ENCODE measurements at places on chromosomes 7 and 10.

- no peak for DNase-seq
Observed at GRCh38 chr10:81108516-81109199, 571.0 kb downstream of the SH2D4B start.

DNA sequence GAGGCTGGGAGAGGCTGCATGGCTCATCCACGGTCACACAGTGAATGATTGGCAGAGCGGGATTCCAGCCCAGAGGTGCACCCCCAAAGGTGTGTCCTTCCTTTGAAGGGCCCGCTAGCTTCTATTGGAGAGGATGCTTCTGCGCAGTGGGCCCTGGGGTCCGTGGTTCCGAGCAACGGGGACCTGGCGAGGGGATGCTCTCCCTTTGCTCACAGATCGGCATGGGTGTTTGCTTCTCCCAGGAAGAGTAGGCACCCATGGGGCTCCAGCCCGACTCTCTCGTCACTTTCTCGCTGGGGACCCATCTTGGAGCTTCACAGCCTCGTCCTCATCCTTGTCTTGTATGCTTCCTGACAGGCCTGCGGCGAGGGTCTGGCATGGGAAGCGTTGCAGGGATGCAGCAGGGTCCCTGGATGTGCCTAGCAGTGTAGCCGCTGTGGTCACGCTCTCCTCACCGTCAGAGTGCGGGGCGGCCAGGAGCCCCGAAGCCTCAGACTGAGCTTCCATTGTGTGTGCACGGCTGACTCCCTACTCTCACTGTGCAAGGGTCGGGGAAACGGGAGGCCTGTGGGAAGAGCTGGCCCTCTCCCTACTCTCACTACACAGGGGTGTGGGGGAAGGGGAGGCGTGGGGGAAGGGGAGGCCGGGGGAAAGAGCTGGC, 538.5 kb upstream of the FOXK1 start:
- DNase-seq = no peak

- DNase-seq = no peak
Observed at GRCh38 chr7:66886152-66886551, 34.9 kb upstream of the TMEM248 start.

DNA sequence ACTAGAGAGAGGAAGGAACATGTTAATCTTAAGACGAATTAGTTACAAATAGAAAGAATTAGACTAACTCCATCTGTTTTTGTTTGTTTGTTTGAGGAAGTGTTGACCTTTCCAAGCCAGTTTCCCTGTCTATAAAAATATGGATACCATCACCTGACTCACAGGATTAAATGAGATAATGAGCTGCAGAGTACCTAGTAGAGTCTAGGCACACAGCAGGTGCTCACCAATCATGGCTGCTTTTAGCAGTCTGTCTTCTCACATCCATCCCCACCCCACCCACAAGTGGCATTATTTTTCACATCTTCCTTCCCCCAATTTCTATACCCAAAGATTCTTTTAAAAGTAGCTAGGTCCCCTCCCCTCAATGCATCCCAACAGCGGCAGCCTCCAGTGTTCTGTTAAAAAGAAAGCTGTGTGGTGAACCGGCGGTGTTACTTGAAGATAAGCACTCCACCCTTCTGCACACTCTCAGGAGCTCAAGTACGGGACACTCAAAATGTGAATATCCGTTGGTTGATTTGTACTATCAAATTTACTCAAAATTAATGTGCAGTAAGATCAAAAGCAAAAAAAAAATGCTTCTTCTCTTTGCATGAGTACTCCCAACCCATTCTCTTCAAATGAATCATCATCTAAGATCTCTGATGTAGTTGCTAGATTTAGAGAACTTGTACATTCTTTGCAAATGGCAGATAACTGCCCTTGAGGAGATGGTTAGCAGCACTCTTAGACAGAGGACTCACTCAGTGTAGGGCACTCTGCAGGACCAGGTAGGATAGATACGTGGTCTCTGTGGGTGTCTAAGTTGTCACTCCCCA, 145.4 kb upstream of the ASAH2 start:
- DNase-seq = no peak

- no peak for DNase-seq
Observed at GRCh38 chr10:104127411-104127810, 5.4 kb downstream of the SFR1 start.

DNA sequence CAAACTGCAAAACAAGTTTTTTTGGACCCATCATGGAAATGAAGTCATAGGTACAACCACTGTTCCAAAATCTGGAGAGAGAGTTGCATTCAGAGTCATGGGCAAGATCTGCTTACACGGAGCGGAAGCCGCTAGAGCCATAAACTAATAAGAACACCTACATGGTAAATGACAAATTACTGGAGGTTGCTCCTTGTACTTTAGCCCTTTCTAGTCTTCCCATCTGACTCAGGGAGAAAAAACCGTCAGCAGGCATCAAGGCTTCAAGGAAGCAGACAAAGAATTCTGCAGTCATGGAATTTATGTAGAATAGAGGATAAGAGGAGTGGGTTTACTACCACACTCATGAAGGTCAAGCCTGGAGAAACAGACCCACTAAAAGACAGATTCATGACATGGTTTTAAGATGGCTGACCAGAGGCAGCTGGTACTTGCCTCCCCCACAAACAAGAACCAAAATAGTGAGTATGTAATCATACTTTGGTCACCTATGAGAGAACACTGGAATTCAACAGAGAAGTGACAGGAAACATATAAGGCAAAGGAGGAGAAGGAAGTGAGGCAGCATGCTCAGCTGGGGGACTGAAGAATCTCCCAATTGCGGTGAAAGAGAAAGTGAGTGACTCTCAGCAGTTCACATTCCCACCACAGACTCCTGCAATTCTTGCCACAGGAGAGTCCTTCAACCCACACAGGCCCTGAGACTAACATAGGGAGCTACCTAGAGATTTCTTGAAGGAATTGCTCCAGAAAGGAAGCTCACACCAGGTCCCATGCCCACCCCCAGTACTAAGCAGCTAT, 42.4 kb upstream of the ASAH2 start:
- DNase-seq = no peak

DNA sequence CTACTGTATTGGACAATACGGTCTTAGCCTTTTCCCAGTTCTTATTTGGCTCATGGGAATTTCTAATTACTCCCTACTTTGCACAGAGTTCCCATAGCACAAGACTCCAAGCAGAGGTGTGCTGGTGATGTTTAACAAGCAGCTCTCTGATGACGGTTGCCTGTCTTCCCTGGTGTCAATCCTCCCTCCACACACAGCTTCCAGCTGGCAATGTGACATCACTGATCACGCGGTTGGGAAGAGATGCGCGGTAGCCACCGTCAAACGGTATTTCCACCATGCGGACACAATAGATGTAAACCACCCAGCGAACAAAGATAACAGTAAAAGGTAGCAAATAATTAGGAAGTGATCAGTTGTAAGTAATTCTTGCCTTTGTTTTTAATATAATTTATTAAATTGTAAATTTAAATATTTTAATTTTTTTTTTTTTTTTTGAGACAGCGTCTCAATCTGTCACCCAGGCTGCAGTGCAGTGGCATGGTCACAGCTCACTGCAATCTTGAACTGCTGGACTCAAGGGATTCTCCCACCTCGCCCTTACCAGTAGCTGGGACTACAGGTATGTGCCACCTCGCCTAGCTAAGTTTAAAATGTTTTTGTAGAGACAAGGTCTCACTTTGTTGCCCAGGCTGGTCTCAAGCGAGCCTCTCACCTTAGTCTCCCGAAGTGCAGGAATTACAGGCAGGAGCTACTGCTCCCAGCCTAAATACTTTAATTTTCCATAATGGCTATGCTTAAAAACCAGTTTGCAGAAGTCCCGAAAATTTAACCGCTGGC, 36.3 kb upstream of the IL15RA start:
- no peak for DNase-seq

DNA sequence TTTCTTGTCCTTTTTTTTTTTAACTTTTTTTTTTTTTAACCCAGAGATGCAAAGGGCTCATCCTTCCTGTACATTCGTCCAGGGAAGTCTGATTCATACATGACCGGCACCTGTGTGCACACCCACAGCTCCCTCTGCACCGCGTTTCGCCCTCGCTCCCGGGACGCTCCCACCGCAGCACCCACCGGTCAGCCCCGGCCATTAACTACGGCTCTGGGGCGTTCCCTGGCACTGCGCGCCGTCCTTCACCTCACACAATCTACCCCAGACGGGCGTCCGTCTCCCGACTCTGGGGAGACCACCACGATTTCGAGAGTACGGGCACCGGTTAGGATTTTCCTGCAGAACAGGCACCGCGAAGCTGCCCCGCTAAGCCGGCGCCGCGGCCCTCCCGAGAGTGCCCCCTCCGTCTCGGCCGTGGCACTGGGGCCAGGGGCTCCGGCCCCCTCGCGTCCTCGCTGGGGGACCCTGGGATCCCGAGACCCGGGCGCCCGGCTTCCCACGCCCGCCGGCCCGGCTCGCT, 452 bp downstream of the ATE1 start:
- DNase-seq = peak; percentile 73

DNA sequence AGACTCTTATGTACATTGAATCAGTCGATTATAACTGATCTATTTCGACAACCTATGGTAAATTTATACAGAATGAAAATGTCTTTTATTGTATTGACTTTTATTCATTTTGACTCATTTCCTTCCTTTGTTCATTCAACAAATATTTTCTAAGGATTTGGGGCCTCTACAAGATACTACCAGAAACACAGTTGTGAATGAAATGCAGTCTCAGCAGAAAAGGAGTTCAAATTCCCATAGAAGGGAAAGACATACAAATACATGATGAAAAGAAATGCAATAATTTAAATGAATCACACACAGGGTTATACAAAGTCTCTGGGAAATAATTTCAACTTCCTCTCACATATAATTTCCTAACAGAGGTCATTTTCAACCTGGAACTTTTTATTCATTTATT, 134.0 kb upstream of the SEMA3A start:
- no peak for DNase-seq

DNA sequence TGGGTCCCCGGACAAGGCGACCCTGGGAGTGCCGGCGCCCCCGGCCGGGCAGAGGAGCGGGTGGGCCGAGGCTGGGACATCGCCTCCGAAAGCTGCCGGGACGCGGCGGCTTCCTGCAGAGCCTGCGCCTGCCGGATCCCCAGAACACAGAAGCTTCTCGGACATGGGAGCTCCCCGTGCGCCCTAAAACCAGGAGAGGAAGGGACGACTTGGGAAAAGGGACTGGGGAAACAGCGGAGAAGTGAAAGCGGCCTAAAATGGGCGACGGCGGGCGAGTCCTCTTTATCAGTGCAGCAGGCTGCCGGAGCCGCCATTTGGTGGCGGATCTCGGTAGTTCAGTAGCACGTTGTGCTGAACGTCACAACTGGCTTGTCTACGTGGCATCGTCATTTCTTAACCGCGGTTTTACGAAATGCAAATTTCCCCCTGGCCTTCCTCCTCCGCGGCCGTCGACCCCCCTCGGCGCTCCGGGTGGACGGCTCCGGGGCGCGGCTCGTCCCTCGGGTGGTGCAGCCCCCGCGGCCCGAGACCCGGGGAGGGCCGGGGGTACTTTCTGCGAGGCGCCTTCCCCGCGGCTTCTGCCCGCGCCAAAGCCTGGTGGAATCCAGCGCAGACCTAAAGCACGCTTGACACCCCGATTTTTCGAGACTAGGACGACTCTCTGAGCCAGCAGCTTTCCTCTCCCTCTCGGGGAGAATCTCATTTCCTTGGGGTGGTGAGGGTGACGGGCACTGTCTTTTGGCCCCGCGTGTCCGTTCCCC, 9.9 kb upstream of the SPAG6 start:
- peak; percentile 65 for DNase-seq

- no peak for DNase-seq
Observed at GRCh38 chr10:12470719-12471118, 121.4 kb downstream of the CAMK1D start.

DNA sequence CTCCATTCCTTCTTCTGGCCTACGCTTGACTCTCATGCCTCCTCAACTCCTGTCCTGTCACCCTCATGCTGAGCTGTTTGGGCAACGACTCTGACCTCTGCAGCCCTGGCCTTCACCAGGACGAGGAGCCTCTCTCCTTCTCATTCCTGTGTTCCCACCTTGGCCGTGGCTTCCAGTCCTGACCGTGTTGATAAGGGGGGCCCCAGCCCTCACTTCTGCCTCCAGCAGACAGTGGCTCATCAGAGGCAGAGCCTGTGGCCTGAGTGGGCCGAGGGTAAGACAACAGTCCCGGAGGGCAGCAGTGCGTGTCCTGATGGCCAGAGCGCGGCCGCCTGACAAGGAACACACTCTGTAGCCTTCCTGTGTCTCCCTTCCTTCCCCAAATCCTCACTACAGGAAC, 61.7 kb upstream of the UBE3C start:
- no peak for DNase-seq

GRCh38 chr7:45683556-45684148, 109.5 kb downstream of the ADCY1 start:
- DNase-seq = no peak

DNA sequence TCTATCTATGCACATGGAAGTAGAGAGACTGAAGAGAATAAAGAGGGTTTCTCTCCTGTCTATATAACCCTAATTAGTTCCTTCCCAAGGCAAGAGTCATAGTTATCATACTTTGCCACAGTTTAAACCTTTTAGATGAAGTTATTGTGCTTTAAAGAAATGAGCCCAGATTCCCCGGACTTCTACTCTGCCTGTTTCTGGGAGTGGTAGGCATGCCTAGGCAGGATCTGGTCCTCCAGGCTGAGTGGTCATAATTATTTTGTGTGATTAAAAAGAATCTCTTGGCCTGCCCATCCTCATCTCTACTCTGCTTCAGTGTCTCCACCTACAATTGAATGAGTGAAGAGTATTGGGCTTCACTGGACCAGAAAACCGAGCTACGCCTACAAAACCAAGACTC, 179.2 kb downstream of the IMMP2L start:
- no peak for DNase-seq

GRCh38 chr7:17951742-17952254, 11.5 kb upstream of the SNX13 start:
- no peak for DNase-seq

GRCh38 chr7:22444181-22444971, 55.6 kb downstream of the STEAP1B start:
- DNase-seq = no peak

- DNase-seq = no peak
Observed at GRCh38 chr7:44771358-44771757, 22.7 kb downstream of the ZMIZ2 start.

GRCh38 chr10:12391206-12391605, 41.9 kb downstream of the CAMK1D start:
- no peak for DNase-seq

DNA sequence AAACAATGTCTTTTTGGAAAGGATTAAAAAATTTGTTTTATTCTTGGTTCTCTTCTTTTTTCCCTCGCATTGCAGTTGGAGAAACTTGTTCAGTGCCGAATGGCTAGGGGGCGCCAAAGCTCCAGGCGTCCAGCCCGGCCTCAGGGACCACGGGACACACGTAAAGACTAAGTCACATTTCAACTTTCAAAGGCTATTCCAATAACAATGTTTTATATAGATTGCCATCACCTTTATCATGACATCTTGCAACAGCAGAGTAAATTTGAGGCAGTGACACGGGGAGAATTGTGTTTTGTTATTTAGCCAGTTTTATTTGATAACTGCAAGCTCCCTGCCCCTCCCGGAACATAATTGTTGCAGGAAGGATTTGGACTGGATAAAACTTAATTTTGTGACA, 2.2 kb upstream of the IGFBP3 start:
- peak; percentile 86 for DNase-seq
